ENCODE measurements at places on chromosomes 4 and X.

DNA sequence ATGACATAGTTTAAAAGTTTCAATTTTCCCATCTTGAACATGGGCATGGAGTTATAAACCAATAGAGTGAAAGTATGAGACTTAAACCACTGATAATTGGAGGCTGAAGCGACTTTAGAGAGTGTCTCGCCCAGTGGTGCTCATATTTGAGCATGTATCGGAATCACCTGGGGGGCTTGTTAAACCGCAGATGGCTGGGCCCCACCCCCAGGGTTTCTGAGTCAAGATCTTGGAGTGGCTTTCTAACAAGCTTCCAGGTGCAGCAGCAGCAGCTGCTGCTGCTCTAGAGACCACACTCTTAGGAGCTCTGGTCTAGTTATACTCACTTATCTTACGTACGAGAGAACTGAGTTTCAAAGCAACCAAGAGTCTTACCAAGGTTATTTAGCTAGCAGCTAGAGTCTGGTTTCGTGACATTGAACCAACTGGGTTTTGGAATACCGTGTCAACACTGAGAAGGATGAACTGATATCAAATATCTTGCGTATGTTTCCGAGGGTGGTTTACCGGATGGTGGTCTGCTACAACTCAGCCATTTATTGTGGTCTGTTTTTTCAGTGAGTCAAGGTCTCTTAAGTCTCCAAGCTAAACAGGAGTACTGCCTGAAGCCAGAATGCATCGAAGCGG, 5.9 kb downstream of the PHEX start:
- DNase-seq = no peak

DNA sequence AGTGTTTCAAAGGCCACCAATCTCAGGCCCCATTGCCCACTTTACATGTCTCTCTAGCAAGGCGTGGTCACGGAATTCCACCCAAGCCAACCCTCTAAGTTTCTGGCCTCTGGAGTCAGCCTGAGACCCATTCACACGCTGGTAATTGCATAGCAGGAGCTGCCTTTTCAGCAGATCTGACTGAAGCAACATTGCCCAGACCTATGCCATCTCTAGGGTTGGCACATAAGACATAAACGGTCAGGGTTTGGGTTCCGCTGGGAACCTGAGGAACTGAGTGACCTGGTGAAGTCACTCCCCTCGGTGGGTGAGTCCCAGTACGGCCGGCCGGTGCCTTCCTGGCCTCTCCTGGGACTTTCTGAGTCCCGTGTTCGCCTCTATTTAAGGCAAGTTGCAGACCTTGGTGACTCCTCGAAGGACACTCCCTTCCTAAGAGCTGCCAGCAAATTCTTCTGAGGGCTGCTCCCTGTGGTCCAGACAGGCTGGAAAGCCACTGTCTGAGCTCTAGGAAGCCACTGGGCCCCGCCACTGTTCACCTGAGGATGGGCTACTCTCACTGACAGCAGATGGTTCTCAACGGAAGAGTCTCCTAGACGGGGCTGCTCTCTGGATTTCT, 15.9 kb downstream of the CTAG1A start:
- no peak for DNase-seq

- DNase-seq = no peak
These were observed 278.7 kb downstream of the RCHY1 start for GRCh38 chr4:75235359-75235951.

DNA sequence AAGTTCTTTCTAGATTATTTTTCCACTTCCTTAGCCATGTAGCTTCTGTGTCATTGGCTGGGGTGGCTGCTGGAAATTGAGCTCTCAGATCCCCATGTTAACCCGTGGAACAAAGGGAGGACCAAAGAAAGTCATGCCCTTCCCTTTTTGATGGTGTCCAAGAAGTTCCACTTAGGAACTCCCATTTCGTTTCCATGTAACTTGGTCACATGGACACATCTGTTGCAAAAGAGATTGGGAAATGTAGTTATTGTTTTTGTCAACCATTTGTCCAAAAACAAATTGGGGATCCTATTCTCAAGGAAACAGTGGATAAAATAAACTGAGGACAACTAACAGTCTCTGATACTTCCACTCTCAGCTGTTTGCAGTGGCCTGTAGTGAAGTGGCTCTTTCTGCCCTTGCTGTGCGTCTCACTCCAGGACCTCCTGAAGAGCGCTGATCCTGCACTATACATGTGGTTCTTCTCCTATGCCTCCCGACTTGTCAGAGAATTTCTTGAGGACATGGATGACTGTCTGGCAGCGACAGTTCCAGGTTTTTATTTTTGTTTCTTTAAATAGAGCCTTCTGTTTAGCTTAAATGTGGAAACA, 125.3 kb upstream of the LNX1 start:
- no peak for DNase-seq

DNA sequence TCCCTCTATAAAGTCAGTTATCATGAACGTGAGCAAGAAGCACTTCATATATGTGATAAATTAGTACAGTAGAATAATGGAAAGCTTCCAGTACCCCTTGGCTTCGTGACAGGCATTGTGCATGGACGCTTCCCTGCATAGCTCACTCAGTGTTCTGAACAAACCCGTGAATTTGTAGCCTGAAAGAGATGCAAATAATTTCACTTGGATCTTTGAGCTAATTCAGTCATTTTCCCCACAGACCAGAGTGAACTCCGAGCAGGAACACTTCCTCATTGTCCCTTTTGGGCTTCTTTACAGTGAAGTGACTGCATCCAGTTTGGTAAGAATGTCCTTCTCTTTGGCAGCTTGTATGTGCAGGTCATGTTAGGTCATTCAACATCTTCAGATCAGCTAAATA, 50.1 kb downstream of the ADD1 start:
- peak; percentile 45 for DNase-seq

DNA sequence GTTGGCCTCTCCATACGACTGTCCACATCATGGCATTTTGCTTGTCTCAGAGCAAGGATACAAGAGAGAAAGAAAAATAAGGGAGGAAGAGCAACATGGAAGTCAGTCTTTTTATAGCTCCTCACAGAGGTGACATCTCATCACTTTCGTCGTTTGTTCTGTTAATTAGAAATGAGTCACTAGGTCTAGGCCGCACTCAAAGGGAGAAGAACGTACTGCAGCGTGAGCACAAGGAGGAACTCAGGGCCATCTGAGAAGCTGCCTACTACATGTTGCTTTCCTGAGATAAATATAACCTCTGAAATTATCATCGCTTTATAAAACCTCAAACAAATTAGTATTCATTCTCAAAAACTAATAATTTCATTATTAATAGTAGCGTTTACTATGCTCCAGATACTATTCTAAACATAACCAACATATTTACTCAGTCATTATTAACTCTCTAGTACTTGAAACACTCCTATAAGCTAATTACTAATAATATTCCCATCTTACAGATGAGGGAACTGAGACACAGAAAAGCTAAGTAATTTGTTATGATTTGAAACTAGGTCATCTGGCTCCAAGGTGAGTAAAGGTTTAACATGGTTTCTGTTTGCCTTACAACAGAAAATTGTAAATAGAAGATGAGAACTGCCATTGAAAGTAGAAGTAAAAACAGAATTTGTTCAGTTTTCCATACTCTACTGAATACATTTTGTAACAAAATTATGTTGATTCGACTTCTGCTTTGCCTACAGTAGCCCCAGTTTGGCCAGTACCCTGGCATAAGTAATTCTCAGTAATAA, 213.2 kb upstream of the UGT8 start:
- no peak for DNase-seq

GRCh38 chr4:52618795-52619590, 40.1 kb downstream of the USP46 start:
- DNase-seq = no peak

DNA sequence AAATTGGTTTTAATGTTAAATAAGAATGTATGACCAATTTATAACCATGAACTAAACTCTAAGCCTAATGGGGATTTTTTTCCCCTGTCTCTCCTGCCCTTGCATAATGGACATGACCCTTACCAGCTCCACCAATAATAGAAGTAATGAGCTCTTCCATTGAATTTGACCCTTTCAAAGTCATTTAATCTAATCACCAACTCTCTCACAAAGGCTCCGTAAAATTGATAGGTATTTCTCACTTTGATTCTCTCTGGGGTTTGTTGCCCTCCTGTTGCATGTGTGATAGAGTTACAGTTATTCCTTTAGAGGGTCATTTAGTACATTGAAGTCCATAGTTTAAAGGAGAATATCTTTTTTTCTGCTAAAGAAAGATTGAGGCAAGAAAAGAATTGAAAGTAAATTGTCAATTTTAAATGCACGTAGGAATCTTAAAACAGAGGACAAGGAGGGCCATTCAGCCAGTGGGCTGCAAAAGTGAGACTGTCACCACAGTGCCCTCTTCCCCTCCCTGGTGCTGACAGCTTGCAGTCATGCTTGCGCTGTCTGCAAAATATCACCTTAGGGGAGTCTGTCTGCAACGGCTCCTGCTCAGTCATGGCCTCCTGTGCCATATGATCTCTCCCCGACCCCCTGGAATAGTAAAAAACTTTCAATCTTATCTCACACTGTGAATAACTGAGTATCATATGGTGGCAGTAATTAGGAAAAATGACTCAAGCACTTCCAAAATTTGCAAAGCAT, 307.5 kb upstream of the GNPDA2 start:
- no peak for DNase-seq

DNA sequence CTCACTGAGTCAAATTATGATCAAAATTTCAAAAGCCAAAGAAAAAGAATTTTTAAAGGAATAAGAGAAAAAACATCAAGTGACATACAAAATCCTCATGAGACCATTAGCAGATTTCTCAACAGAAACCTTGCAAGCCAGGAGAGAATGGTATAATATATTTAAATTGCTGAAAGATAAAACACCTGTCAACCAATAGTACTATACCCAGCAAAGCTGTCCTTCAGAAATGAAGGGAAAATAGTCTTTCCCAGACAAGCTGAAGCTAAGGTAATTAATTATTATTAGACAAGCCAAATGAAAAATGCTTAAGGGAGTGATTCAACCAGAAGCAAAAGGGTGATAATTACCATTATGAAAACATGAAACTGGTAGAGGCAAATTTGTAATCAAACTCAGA, 104.2 kb upstream of the TET2 start:
- no peak for DNase-seq

GRCh38 chr4:1855333-1856070, 454 bp downstream of the LETM1 start:
- DNase-seq = no peak

DNA sequence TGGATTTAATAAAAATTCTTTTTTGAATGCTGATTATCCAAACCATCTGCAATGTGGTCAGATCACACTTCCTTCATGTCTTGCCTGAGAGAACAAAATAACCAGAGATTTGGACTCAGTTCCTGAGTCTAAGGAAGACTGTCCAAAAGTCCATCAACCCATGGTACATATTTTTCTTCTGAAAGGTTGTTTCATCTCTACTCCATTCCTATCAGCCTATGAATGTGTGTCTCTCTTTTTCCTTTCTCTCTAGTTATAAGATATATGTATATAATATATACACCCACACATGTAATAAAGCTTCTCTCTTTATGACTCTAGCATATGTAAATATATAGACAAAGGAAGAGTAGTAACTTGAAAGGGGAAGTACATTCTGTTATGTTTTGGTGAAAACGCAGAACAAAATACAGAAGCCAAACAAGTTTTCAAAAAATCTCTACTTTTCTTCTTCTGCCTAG, 226.9 kb downstream of the ARHGAP24 start:
- no peak for DNase-seq

Measured in heart left ventricle (tissue), 16 donors.